ENCODE measurements at places on chromosomes 3 and 15.

- no peak for DNase-seq
Observed at GRCh38 chr3:128379367-128380160, 87.1 kb downstream of the DNAJB8 start.

DNA sequence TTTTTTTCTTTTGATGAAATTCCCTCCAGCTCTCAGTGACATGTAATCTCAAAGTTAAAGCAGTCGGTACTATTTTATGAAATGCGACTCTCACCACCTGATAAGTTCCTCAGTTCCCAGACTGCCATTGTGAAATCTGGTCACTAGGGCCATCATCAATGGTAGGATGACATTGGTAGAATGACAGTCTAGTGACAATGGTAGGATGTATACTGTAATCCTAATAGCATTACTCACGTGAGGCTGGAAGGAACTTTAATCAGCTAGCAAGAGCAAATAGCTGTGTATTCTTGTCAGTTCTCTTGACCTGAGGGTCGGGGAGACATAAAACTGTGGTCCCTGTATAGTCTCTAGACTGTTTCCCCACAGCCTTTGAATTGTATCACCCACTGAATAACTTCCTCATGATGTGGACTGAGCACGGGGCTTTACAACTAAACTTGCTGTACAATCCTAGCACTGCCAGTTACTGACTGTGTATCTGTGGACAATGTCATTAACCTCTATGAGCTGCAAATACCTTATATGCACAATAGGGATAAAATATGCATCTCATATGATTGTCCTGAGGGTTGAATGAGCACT lies 23.2 kb downstream of the TRAT1 start:
- DNase-seq: no peak

- no peak for DNase-seq
Observed at GRCh38 chr3:73327052-73327451, 265.6 kb downstream of the EBLN2 start.

DNA sequence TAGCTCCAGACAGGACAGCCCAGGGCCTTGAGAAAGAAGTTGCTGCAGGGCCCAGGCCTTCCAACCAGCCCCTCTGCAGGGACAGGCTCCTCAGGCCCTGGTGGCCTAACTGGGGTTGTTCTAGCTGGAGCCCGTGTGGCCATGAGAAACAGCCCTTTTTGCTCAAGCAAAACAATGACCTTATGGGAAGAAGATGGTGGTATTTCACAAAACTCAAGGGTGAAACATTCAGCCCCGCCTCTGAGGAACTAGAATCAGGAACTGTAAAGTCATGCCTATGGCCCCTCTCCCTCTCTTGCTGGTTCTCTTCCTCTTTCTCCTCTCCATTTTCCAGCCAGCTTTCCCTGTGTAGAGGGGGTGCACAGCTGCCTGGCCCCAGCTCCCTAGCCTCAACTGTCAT lies 273.3 kb downstream of the RPLP1 start:
- no peak for DNase-seq

GRCh38 chr3:140467796-140468315 lies 210.0 kb upstream of the TRIM42 start:
- DNase-seq: no peak

GRCh38 chr15:70329179-70329578 lies 231.5 kb upstream of the TLE3 start:
- DNase-seq: no peak

DNA sequence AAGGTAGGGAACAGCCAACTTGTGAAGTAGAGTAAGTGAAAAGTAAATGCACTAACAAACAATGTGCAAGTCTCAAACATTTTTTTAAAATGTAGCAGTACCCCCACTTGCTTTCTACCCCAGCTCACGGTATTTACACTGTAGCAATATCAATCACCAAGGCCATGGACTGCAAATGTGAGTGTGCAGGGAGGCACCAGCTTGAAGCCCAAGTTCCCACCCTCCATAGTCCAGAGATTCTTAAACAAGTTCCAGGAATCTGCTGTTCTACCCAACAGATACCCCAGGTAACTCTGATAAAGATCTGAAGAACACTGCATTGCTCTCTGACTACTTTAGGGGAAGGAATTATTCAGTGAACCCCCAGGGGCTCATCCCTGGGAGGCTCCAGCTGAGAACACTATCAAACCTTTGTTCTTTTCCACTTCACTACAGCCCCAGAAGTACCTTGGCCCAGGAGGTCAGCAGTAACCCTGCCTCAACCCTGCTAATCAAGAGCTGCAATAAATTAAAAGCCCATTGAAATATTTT lies 86.1 kb downstream of the FOXP1 start:
- DNase-seq: no peak

DNA sequence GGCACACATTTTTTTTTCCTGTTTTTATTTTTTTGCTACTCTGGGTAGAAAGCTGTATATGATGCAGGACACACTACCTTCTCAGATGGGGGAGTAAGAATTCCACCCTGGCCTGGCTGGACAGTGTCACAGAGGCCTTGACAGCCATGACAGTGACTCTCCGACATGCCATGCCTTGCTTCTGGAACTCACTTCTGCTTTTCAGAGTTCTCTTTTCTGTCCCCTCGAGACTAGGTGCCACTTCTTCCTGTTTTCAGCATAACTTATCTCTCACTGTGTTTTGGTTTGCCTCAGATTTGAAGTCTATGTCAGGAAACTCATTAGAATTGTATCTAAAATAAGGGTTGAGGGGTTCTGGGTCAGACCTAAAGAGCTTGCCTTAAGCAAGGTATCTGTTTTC lies 69.1 kb upstream of the SEC13 start:
- no peak for DNase-seq

DNA sequence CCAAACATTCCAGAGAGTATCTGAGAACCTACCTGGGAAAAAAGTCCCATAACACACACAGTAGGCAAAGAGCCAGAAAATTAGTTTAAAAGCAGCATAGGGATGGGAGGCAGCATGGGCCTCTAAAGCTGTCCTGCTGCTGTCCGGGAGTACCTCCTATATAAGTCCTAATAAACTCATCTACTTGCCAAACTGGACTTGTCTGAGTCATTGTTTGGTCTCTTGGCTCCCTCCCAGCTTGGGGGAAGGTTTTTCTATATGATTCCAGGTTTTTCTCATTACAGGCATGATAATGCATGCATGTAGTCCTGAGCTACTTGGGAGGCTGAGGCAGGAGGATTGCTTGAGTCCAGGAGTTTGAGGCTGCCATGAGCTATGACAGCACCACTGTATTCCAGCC lies 17.5 kb upstream of the HACD2 start:
- no peak for DNase-seq

DNA sequence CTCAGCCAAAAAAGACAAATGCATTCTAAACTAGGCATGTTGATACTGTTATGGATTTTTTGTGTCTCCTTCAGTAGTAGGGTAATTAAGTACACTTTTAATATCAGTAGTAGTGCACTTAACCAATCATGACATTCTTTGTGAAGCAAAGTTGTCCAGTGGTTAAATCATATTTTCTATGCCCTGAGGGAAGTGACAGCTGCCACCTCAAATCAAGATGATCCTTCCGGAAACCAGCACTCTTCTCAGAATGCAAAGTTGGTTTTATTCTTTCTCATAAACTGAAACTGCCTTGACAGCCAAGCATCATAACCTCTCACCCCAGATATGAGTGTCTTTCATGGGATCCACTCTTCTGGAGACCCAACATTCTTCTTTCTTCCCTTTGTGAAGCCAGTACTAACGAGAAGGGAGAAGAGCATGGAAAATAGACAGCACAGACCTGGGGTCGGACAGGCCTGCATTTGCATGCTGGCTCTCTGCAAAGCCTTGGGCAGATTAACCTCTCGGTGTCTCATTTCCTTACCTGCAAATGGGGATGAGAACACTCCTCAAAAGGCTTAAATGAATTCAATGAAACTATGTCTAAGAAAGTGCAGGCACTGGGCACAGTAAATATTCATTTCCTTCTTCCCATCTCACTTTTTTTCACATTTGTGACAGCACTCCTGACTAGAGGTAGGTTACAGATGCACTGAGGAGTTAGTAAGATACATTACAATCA lies 13.2 kb downstream of the AAGAB start:
- no peak for DNase-seq

- no peak for DNase-seq
Observed at GRCh38 chr3:270688-271087, 74.1 kb downstream of the CHL1 start.

- DNase-seq: no peak
Observed at GRCh38 chr15:56749982-56750381, 16.7 kb upstream of the ZNF280D start.

DNA sequence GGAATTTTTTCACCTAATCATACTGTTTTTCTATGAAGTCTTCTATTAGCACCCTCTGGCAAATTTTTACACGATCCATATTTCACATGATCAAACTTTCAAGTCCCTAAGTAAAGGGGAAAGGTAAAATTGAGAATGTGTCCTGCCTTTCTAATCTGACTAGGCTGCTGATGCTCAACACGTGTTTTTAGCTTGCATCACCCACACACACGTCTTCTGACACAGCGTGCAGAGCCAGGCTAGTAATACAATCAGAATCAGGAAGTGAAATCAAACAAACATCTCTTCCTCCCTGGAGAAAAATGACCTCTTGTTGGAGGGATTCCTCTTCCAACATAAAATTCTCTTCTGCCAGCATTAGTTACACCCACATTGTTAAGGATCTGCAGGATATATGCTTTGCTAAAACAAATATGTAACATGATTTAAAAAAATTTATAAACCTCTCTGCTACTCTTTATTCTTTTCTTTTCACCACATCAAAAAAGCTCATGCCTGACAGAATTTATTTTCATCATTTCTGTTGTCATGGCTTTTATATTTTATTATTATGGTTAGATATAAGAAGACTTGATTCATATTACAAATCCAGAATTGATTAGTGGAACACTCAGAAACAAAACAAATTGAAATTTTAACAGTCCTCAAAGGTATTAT lies 122.4 kb downstream of the RAP2B start:
- no peak for DNase-seq

DNA sequence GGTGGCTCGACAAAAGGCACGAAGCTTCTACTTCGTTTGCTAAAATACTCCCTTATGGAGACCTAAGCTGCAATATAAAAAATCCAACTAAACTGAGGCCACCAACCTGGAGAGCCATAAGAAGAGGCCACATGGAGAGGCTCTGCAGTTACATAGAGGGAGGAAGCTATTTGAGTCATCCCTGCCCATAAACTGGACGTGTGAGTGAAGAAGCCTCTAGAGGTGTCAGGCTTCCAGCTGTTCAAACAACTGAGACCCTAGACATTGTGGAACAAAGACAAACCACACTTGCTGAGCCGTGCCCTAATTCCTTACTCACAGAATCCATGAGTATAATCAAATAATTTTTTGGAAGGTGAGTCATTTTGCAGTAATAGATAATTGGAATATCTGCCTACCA lies 50.2 kb upstream of the GMNC start:
- no peak for DNase-seq

DNA sequence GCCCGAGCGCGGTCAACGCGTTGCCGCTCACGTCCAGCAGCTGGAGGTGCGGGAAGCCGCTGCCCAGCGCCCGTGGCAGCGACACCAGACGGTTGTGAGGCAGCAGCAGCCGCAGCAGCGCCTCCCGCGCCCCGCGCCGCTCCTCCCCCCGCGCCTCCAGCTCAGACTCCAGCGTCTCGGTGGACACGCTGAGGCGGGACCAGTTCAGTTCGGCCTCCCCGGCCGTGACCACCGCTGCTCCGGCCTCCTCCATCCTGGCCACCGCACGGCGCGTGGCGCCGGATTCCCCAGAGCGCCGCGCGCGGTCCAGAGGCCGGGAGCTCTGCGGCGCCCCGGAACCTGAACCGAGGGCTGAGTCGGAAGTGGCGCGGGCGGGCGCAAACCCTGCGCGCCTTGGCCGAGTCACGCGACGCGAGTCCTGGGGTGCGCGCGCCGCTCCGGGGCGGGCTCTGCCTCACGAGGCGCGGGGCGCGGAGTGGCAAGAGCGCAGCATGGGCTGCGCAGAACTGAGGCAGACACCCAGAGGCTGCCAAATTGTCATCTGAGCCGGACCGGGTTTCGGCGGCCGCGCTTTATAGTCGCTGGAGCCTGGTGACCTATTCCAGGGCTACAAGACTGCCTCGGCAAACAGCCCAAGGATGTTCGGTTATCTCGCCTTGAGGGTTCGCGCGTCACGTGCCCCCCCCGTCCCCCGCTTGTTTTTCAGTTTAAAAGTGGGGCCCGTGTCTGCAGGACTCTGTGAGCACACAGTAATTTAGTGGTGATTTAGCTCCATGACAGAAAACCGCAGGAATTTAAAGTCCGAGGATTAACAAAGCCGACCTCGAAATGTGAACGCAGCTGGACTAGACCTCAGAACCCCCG lies at the start of gene LRRC58:
TSS of gene LRRC58 (minus strand) at position 364 of the 864 bp plus-strand sequence. CDS start at position 253, 111 bp downstream.
- DNase-seq: peak; percentile 93

- peak; percentile 63 for DNase-seq
Observed at GRCh38 chr3:15331606-15332404, 581 bp downstream of the SH3BP5 start.

DNA sequence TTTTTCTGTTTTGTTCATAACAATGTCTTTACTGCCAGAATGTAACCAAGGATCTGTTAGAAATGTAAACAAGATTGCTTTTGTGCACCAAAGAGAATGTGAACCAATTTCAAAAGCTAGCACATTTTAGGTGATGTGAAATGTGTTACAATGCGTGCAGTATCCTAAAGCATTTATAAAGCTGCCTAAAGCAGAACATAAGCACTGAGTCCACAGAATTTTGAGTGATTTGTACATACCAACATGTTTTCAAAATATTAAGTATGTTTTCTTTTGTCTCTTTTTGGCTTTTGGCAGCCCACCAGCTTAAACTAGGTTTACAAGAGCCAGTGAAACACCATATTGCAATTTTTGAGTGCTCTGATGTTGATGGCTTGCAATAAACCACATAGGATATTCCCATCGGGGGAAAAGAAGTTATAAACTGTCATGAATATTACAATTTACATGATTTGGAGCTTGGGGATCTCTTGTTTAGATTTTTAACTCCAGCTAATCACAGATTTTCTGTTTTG lies 364.0 kb downstream of the ZIC1 start:
- DNase-seq: no peak

Measured in right forelimb (tissue), 1 donor.